Endothelial cell (in vitro differentiated cells): ENCODE measurements at places on chromosomes 7 and 10. TPM values are rescaled to one million over a fixed set of nuclear protein-coding genes. Genes with fewer than 3 reads are reported as not detected.

Gene UBE2H
- total RNA-seq = 92.3 TPM

Gene C10orf120
- not detected for total RNA-seq

Gene GPAM
- 11.5 TPM for total RNA-seq

Gene PNLIPRP3
- total RNA-seq = not detected

Gene OIT3
- 5.5 TPM for total RNA-seq

Gene NANOS1
- total RNA-seq = 1.2 TPM

Gene EPO
- total RNA-seq = 0.33 TPM

DNA sequence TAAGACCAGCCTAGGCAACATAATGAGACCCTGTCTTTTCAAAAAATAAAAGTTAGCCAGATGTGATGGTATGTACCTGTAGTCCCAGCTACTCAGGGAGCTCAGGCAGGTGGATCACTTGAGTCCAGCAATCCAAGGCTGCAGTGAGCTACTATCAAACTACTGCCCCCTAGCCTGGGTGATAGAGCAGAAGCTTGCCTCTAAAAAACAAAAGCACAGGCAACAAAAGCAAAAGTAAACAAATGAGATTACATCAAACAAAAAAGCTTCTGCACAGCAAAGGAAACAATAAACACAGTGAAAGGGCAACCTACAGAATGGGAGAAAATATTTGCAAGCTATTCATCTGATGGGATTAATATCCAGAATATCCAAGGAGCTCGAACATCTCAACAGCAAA lies 65.4 kb downstream of the FANK1 start:
- peaks cover 2% of the 10 kb centered on the region for H3K4me1 ChIP-seq
- H3K27me3 ChIP-seq = peaks cover 2% of the 10 kb centered on the region
- H3K4me3 ChIP-seq = no peak overlapping the region
- DNase-seq = no peak

- DNase-seq = no peak
- H3K4me1 ChIP-seq = peaks cover 10% of the 10 kb centered on the region
- H3K27me3 ChIP-seq = peaks cover 16% of the 10 kb centered on the region
- H3K27ac ChIP-seq = no peak overlapping the region
- no peaks in the 10 kb centered on the region for H3K36me3 ChIP-seq
Measured at GRCh38 chr10:86715156-86715795, 41.1 kb upstream of the BMPR1A start.

DNA sequence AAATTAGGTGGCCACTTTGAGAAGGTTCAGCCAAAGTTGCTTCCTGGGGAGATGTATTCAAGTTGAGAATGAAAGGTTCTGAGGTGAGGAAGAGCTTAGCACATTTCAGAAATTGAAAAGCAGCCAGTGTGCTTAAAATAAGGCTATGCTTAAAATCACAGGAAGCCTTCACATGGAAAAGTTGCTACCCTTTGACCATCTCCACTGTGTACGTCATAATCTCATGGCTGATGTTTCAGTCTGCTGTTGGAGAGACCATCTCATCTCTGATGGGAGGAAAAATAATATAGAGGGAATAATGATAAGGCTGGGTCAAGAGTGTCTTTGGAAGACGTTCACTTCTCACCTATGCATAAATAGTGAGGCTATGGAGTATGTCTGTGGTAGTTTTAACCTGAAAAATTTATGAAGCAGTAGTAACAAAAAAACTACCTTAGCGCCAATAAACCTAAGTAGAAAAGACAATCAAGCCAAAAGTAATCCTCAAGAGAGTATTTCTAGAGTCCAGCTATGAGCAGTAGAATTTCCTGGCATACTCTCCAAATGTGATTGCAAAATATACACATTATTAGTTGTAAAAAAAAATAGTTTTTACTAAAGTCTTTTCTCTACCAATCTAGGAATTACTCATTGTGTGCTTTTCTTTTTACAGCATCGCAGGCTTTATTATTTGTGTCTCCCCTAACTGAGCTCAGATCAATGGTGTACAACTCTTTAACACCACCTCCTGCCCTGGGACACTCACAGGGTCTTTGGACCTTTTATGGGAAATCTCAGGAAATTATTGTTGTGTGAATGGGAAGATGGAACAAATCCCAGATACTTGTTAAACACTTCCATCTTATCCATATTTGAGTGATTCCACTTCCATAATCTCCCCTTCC lies 435.2 kb upstream of the LRGUK start:
- H3K27ac ChIP-seq = no peak overlapping the region
- H3K36me3 ChIP-seq = no peaks in the 10 kb centered on the region
- DNase-seq = no peak
- H3K4me1 ChIP-seq = peaks cover 5% of the 10 kb centered on the region

DNA sequence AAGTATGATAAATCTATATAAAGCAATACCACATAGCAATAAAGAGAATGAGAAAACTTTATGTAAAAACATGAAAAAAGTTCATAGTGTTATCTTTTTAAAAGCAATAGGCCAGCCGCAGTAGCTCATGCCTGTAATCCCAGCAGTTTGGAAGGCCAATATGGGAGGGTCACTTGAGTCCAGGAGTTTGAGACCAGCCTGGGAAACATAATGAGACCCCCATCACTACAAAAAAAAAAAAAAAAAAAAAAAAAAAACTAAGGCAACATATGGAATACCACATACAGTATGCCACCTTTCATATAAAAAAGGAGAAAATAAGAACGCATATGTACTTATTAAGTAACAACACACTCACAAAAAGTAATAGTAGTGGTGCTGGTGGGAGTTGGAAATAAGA lies 52.8 kb downstream of the MICU1 start:
- DNase-seq = no peak
- H3K36me3 ChIP-seq = no peaks in the 10 kb centered on the region
- H3K27me3 ChIP-seq = no peaks in the 10 kb centered on the region

DNA sequence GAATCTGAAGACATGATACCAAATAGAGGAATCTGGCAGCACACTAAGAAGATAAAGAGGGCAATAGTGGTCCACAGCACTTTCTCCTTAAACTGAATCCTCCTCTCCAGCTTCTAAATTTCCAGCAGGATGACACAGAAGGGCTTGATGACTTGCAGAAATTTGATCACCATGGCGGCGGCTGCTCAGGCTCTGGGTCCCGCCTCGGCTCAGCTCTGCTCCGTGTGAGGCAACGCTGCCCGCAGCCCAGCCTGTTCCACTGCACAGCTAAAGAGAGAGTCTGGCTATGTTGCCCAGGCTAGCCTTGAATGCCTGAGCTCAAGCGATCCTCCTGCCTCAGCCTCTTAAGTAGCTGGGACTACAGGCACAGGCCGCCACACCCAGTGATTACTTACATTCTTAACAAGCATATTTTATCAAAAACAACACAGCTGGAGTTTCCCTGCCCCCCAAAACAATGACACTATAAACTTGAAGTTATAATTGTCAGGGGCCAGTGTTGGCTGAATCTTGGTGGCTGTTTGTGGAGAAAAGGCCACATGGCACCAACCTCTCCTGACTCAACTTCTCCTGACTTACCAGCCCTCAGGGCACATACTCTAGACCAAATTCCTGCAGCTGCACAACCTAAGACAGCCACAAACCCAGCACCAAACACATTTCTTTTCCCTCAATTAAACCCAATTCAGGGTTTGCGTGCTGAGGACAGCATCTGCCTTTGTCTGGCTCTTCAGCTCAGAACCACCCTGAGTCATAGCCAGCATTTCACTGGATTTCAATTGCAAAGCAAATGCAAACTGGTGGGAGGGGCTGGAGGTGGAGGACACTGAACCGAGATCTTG lies 11.6 kb upstream of the TNPO3 start:
- H3K36me3 ChIP-seq = no peaks in the 10 kb centered on the region
- no peak for DNase-seq
- H3K4me1 ChIP-seq = peaks cover 7% of the 10 kb centered on the region
- no peak overlapping the region for H3K4me3 ChIP-seq

DNA sequence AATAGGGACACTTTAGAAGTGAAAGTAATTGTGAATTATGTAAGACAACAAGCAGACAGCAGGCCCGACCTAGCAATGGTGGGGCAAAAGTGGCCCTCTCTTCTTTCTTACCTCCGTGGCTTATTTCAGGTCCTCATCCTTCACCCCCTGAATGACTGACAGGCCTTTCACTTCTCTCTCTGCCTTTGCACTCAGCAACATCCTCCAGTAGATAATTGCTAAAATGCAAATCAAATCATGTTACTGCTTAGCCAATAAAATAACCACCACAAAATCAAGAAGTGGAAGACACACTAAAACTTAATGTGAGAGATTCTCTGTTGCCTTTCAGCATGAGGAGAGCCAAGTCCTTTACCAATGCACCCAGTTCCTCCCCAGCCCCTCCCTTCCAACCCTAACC lies 274.6 kb upstream of the ZNF32 start:
- H3K36me3 ChIP-seq = no peaks in the 10 kb centered on the region
- H3K27ac ChIP-seq = no peak overlapping the region
- no peak for DNase-seq
- H3K4me1 ChIP-seq = no peaks in the 10 kb centered on the region
- H3K27me3 ChIP-seq = peaks cover 6% of the 10 kb centered on the region
- H3K4me3 ChIP-seq = no peak overlapping the region

DNA sequence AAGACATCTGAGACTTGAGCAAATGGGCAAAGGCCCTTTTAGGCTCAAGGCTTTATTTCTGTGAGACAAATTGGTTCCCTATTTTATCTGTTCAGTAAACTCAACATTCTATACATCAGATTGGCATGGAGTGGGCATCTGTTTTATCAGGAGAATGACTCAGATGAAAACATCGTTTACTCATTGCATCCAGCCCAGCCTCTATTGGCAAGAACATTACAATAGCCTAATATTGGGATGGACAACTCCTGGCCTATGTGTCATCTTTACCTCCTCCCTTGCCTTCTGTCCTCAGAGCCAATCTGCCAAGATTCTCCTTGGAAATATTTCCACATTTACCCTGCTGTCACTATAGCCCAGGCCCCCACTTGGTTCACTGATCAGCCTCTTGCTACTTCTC lies 5.5 kb upstream of the BLNK start:
- no peak overlapping the region for H3K27ac ChIP-seq
- no peak overlapping the region for H3K4me3 ChIP-seq
- DNase-seq = no peak
- H3K27me3 ChIP-seq = peaks cover 2% of the 10 kb centered on the region
- H3K4me1 ChIP-seq = no peaks in the 10 kb centered on the region

DNA sequence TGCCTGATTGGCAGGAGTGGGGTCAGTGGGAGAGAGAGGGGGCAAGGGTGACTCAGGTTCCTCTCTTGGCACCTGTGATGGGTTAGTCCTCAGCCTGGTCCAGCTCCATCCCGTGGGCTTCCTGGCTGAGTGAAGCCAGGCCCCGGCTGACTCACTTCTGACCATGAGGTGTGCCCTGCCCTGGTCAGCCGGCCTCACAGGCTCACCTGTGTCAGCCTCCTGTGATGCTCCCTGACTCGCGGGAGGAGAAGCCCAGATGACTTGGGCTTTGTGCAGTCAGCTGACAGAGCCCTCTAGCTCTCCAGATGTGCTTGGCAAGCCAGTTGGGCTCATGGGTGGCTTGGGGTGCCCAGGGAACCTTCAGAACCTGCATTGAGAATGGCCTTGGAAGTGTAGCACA lies 16.0 kb upstream of the PPIF start:
- peaks cover 14% of the 10 kb centered on the region for H3K4me1 ChIP-seq
- no peak overlapping the region for H3K4me3 ChIP-seq
- no peak for DNase-seq
- H3K27me3 ChIP-seq = peaks cover 2% of the 10 kb centered on the region

DNA sequence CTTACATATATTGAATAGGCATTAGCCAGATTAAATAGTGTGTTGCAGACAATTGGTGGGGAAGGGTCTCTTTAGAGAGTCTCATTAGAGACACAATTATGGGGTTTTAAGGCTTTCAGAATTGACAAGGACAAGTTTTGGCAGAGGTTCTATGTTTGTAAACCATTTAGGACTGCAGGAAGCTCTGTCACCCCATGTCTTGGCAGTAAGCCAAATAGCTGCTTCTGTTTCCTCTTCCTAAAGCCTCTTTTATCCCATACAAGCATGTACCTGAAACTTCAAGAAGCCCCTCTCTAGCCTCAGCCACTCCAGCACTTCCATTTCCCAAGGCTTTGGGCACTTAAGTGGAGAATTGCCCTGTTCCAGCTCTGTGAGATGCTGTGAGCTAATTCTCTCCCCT lies 21.8 kb upstream of the LRRC4 start:
- peaks cover 73% of the 10 kb centered on the region for H3K4me1 ChIP-seq
- H3K27ac ChIP-seq = no peak overlapping the region
- H3K4me3 ChIP-seq = no peak overlapping the region
- peaks cover 8% of the 10 kb centered on the region for H3K27me3 ChIP-seq
